ENCODE measurements at places on chromosomes 1 and 21.

DNA sequence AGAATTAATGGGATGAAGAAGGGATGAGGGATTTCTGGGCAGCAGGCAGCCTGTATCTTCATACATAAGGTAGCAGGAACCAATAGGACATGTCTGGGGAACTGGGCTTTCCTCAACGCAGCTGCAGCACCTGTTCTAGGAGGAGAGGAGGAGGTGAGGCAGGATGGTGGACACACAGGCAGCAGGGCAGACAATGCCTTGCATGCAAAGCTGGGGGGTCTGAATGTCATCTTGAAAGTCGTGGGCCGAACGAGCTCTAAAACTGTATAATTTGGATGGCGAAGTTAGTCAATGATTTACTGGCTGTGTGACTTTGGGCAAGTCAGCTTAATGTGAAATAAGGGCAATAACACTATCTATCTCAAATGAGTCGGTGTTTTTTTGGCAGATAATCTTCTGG lies 124.4 kb downstream of the BEND5 start:
- no peak for DNase-seq

DNA sequence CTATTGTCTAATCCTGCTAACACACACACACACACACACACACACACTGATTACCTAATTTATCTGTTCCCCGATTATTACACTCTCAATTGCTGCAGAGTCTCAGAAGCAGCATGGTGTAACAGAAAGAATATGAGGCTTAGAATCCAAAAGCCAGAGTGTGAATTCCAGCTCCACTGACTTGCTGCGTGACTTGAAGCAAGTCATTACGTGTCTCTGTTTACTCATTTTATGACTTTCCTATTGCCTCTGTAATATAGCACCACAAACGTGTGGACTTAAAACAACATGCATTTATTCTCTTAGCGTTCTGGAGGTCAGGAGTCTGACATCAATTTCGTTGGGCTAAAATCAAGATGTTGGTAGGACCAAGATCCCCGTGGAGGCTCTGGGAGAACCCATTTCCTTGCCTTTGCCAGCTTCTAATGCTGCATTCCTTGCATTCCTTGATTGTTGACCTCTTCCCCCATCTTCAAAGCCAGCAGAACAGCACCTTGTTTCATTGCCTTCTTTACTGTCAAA lies 55.9 kb upstream of the ATP5PO start:
- no peak for DNase-seq

DNA sequence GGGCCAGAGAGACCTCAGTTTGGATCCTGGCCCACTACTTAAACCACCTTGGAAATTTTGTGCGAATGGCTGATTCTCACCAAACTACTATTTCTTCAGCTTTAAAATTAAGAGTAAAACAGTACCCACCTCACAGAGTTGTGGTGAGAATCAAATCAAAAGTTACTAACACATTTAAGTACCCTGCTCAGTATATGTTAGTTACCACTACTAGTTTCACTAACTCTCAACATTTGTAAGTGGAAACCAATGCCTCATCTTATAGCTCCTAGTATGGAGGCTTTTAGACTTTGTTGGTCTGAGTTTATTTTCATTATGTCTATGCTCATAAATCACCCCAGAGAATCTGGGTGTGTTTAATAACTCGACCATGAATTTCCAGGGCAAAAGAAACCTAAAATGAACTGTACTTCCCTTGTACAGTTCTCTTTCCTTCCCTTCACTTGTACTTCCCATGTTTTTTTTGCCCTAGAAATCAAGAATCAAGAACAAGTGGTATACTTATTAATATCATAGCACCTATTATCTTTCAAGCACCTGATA lies 11.6 kb upstream of the SERBP1 start:
- DNase-seq = no peak

DNA sequence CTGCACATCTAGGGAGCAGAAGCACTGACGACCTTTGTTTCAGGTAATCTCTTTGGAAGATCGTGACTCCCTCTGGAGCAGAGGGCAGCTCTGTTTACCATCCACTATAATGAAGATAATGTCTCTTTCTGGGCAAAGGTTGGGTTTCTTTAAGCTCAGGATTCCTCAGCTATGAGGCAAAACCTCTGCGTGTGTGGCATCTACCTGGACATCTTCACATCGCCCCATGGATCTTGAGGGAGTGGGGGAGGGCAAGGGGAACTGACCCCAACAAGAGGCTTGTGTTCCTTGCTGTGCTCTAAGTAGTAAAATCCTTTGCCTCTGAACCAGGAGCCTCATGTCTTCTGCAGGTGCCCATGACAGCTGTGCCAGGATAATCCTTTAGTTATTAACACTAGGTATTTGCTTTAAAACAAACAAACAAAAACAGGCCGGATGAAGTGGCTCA lies 19.6 kb downstream of the SPATA45 start:
- DNase-seq = no peak

DNA sequence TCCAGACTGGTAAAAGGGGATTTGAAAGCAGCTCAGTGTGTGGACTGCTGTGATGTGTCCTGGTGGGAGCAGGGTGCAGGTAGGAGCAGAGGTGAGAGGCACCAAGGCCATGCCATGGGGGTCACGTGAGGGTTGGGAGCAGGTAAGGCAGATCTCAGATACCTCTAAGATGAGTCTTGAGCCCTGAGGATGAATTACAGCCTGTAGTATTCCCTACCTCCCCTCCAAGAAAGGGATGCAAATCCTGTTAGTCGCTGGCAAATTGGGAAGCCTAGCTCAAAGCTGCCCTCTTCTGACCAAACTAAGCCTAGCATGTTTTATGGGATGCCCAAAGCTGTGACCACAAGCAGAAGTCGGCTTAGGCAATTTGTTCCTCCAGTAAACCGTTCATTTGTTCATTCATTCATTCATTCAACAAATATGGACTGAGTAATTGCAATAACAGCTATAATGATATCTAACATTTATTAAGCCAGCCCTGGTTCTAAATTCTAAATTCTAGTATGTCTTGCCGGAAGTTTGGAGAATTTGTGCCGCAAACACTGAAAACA lies 3.9 kb upstream of the NUAK2 start:
- no peak for DNase-seq

DNA sequence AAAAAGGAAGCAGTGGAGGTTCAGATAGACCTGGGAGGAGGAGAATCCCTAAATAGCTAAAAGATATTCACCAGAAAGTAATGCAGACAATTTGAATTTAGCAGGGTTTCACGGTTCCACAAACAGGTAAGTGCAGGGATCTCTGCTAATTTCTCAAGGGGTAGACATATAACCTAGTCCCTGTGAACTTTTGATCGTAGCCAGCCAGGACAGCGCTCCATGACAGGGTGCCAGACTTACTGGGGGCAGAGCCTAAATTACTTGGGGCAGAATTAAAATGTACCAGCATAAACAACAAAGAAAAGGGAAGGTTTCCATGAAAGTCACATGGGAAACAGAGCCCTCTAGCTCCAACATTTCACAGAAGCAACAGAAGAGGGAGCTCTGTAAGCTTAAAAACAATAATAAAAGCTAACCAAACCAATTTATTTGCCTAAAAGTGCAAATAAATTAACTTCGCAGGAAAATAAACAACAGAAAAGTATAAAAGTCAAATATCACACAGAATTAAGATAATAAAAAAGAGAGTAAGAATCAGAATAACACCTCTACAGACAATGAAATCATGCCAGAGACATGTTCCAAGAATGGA lies 198.3 kb downstream of the DUSP10 start:
- DNase-seq = no peak

DNA sequence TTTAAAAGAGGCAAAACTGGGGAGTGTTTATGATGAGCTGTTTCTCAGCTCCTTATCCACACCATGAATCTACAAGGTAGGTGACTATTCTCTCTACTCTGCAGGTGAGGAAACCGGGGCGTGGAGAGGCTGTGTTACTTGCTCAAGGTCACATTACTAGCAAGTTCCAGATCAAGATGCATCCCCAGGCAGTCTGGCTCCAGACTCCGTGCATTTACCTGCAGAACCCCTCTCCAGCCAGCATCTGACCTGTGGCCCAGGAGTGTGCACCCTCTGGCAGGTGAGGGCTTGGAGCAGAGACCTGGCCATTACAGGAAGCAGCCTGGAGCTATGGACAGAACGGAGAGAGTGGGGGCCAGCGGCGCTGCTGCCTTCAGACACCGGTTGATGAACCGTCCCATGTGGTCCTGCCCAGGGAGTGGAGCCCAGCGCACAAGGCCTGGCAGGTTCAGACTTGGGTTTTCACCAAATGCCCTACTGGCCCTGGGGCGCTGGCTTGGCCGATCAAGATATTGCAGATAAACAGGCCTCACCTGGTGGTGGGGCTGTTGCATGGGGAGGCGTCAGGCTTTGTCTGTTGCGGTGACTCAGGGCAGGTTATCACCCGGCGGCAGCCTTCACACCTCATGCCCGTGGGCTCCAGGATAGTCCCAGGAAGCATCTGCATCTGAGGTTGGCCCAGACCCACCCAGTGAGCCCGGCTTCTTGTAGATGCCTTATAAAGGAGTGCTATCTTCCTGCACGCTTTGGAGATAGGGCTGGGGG lies 29.2 kb upstream of the WNT4 start:
- no peak for DNase-seq

DNA sequence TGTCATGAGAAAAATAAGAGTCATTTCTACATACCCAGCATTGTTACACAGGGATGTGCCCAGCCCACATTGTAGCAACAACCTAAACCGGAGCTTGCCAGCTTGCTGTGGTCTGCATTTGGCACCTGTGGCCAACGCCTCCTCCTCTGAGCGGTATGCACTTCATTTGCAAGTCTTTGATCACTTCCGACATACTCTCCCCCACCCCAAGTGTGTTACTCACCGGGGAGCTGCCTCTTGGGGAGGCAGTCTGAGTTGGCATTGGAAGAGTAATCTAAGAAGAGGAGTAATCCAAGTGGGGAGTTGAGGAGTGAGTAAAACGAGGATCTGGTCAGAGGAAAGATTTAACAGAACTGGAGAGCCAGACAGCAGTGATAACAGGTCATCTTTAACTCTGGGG lies 3.8 kb downstream of the BCL9 start:
- DNase-seq = peak; percentile 51

DNA sequence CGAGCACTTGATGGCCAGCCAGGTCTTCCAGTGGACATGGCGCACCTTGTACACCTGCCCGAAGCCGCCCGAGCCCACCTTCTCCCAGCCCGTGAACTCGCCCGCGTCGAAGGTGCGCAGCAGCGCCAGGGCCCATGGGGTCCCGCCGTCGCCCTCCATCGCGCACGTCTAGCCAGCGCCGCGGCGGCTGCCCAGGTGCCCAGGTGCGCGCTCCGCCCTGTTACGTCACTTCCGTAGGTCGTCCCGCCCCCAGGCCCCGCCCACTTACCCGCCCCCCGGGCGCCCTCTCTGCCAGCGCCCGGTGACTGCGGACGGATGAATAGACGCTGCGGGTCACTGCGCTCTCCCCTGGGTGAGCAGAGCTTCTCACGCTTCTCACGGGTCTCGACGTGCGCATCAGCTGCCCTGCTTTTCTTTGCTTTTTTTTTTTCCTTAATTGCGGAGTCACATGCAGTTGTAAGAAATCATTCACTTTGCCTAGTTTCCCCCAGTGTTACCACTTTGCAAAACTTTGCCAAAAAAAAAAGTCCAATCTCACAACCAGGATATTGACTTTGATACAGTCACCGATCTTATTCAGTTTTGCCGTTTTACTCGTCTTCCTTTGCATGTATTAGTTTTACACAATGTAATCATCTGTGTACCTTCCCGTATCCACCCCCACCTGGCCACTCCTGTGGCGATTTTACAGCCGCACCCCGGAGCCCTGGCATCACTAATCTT lies at the start of gene RIPK4:
RIPK4 (minus strand) TSS at position 170 of the 723 bp plus-strand sequence; CDS start at position 159, 11 bp downstream.
- peak; percentile 16 for DNase-seq

DNA sequence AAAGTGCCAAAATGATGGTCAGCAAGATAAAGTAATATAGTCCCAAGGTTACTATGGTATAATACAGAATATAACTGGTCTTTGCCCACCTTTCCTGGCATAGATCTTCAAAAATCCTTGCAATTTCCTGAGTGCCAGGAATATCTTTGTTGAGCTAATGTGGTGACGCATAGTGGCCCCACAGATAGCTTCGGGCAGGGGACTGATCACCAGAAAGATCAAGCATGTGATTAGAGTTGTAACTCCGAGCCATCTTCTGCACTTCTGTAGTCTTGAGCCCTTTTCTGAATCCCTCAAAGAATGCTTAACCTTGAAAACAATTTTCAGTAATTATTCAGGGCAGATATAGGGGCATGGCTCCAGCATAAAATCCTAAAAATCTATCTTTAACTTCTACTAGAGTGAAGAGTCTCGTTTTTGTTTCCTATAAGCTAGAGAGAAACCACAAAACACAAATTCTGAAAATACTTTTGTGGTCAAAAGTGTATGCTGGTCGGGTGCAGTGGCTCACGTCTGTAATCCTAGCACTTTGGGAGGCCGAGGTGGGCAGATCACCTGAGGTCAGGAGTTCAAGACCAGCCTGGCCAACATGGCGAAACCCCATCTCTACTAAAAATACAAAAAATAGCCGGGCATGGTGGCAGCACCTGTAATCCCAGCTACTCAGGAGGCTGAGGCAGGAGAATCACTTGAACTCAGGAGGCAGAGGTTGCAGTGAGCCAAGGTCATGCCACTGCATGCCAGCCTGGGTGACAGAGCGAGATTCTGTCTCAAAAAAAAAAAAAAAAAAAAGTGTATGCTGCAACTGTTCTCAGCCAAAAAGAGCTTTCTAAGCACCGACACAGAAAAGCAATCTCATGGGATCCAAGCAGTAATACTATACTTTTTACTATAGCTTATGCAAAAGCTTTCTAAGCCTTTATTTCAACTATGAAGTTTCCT lies 62.8 kb downstream of the NVL start:
- DNase-seq = no peak

DNA sequence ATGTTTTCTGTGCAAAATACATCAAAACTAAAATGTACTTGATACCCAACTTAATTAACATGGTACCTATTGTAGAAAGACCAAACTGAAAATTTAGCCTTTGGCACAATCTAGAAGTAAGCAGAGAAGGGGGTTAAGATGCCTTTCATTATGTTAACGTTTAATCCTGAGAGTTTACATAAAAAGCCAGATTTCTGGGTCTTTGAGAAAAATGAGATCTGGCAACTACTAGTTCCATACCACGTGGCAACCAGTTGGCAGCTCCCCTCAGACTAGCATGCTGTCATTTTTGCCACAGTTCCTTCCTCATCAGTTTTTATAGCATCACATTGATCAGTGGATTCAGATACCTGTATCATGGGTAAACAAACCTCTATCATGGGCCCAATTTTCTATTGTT lies 1.5 kb downstream of the RO60 start:
- no peak for DNase-seq

DNA sequence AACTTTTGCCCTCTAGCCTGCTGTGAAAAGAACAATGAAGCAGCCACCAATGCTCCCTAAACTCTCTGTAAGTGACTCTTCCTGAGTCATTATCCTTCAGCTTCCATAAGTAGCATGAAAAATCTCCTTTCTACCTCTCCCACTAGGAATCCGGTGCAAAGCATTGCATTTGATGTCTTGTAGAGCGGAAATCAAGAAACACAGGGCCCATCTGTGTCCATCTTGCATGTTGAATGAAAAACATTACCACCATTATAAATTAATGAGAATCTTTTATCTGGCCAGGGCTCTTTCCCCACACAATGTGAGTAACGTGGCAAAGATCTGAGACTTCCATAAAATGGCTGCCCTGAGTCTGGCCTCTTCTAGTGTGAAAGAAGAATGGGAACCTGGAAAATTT lies 324.4 kb downstream of the ADGRL2 start:
- DNase-seq = no peak

GRCh38 chr1:231926340-231926739 lies 299.8 kb downstream of the DISC1 start:
- no peak for DNase-seq

Measured in activated CD8-positive, alpha-beta memory T cell treated with anti-CD3 and anti-CD28 coated beads for 48 hours (primary cell).